ENCODE measurements at places on chromosomes 1 and 21.

GRCh38 chr1:54327386-54328065 lies 78.7 kb downstream of the SSBP3 start:
- no peak for DNase-seq

DNA sequence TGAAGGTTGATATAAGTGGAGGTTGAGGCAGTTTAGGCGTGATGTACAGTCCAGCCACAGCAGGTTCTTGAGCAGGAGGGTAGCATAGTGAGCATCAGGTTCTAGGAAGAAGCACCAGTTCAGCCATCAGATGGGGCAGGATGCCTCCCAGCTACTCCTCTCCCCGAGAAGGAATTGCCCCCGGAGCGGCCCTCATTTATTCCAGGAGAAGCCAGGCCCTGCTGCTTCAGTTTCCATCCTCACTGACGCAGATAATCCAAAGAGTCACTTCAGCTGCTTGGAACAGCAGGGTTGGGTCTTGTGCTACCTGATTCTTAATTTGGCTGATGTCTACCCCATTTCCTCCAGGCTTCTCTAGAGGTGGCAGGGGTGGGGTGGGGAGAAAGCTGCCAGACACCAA lies 54.7 kb downstream of the LACTBL1 start:
- no peak for DNase-seq

DNA sequence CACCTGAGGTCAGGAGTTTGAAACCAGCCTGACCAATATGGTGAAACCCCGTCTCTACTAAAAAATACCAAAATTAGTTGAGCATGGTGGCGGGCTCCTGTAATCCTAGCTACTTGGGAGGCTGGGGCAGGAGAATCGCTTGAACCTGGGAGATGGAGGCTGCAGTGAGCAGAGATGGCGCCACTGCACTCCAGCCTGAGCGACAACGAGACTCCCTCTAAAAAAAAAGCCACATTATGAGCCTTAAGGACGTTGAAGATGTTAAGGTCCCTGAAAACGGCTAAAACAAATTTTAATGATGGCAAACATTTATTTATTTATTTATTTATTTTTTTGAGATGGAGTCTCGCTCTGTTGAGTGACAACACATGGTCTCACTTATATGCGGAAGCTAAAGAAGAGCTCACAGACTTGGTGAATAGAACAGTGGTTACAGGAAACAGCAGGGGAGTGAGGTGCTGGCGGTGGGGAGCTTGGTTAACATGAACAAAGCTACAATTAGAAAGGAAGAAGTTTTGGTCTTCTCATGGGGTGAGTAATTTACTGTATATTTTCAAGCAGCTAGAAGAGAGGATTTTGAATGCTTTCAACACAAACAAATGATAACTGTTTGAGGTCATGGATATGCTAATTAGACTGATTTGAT lies 47.1 kb downstream of the TCP10L start:
- no peak for DNase-seq

- DNase-seq: no peak
Observed at GRCh38 chr1:74436078-74436477, 76.3 kb downstream of the LRRC53 start.

DNA sequence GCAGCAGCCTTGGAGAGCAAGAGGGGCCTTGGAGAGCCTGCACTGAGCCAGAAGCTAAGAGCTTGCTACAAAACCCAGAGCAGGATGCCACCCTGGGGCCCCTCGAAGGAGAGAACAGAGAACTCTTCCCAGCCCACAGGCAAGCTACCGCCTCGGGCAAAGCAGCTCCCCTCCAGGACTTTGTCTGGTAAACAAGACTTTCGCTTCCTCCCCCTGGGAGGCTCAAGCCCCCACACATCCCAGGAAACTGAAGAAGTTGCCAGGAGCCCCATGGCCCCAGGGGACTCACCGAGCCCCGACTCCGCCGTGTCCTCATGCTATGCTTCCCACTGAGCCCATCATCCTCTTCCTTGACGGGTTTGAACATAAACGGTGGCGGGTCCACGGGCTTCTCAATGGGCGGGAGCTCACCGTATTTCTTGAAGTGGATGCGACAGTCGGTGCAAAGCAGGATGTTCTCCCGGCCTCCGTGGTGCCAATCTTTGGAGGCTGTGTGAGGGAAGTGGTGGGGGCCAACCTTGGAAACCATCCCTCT lies 45.9 kb downstream of the SLC45A1 start:
- no peak for DNase-seq

GRCh38 chr1:228552596-228553176 lies 65.5 kb downstream of the RNF187 start:
- no peak for DNase-seq

- no peak for DNase-seq
Observed at GRCh38 chr1:221672239-221672645, 69.6 kb downstream of the DUSP10 start.

DNA sequence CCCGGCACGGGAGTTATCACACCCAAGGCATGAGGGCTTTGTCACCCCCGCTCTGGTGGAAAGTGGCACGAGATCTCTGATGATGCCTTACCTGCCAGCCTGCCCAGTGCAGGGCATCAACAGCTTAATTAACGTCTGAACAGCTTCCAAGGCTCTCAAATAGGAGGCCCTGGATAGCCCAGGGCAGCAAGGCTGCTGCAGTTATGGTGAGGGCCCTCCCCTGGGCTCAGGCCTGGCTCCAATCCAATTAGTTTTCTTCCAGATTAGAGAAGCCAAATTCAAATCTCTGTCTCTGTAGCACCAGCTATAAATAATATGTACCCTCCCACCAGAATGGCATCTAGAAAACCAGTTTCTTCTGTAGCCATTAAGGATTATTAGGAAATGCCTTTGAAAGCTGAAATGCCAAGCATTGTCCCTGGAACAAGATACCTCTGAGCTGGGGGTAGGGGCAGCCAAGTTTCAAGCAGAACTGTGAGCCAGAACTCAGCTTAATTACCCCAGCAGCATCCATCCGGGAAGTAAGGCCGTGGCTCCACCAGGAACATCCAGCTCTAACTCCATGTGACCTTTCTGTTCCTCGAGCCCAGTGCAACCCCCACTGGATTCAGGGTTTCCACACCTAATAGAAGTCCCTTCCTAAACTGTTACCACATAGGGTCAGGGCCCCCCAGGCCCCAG lies 12.5 kb downstream of the QSOX1 start:
- DNase-seq: no peak

DNA sequence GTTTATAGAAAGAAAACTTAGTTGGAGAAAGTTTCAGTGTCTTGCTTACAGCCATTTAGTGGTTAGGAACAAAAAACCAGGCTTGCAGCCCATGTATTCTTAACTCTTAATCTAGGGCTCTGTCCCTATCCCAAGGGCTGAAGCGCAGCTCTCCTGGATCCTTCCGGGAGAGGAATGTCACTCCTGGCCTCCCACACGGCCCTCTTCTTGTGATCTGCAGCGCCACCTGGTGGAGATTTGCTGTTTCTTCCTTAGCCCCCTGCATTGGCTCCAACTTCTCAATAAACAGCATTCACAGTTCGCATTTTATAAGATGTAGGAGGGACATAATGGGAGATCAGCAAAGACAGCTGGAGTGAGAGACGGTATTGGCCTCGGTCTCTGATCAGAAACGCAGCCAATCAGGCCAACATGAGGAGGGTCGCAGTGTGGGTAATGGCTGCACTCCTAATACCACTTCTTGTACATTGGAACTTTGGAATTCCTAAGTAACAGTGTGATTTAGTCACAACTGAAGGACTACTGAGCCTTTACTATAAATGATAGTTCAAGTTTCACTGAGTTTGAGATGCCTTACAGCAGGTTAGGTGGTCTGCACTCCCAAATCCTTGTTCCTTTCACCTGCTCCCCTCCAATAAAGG lies 283.4 kb downstream of the ASTN1 start:
- peak; percentile 78 for DNase-seq

- DNase-seq: no peak
Observed at GRCh38 chr1:116334868-116335635, 38.0 kb upstream of the ATP1A1 start.

DNA sequence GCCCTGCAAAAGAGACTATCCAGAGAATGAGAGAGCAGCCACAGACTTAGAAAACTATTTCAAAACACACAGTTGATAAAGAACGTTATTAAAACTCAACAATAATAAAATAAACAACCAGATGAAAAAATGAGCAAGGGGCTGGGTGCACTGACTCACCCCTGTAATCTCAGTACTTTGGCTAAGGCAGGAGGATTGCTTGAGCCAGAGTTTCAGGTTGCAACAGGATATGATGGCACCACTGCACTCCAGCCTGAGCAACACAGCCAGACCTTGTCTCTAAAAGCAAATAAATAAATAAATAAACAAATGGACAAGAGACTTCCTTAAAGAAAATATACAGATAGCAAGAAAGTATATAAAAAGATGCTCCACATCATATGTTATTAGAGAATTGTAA lies 144.6 kb downstream of the LRRIQ3 start:
- no peak for DNase-seq

DNA sequence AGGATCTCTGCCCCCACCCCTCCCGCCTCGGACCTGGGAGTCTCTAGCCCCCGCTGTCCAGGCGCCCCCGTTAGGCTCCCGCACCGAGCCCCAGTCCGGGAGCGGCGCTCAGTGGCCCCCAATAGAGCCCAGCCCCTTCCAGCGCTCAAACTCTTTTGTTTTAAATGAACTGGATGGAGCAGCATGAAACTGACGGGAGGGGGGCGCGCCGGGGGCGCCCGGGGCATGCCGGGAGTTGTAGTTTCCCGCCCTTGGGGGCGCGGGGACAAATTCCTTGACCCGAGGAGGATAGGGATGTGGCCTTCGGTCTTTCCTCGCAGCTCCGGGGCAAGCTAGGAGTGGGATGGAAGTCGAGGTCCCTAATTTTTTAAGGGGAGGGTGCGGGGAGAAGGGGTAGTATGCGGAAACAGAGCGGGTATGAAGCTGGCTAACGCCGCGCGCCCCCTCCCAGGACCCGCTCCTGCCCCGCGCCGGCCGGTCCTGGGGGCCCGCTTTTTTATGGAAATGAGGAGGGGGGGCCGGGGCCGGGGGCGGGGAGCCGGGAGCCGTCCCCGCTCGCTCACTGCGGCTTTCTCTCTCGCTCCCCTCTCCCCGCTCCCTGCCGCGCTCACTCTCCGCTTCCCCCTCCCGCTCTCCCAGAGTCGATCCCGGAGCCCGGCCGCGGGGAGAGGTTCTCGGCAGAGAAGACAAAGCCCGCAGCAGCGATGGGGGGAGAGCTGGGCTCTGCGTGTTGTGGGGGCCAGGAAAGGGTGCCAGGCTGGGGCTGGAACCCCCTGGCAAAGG lies at the start of gene MEX3A:
MEX3A (minus strand) TSS at position 157 of the 783 bp plus-strand sequence. CDS start 467 bp downstream, outside the sequence.
- peak; percentile 74 for DNase-seq

DNA sequence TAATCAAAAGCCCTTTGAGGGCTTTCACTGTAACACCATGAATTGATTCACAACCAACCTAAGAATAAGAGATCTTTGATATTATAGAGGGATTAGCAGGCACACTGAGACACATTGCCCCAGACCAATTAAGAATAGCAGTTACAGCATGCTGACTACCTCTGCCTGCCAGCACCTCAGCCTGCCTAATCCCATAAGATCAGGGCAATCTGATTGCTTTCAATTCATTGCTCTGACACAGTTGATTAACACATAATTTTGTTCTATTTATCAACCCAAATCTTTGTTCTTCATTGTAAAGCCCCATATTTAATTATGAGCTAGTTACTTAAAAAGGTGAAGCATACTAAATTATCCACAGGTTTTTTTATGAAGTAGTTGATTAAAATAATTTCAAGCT lies 548.8 kb upstream of the ZP4 start:
- no peak for DNase-seq

DNA sequence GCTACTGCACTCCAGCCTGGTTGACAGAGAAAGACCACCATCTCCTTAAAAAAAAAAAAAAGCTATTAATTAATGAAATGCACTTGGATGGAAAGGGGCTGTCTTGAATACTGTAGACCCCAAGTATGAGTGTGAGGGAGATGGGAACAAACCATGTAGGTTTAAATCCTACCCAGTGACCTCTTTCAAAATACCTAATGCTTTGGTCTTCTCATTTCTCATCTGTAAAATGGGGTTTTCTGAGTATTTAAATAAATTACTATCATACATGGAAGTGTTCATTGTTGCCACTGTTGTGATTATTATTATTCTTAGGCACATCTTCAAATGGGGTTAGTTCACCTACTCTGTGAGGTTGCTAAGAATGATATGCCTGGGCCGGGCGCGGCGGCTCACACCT lies 17.1 kb upstream of the FUCA1 start:
- no peak for DNase-seq

DNA sequence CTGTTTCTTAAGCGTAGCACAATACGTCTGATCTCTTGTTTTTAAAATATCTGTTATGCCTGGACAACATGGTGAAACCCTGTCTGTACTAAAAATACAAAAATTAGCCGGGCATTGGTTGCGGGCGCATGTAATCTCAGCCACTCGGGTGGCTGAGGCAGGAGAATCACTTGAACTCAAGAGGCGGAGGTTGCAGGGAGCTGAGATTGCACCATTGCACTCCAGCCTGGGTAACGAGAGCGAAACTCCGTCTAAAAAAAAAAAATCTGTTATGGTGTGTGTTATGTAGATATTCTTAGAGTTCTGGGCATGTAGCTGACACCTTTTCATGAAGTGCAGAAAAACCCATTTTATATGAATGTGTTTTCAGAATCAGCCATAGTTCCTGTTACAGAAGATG lies 38.2 kb downstream of the RABGAP1L start:
- no peak for DNase-seq

DNA sequence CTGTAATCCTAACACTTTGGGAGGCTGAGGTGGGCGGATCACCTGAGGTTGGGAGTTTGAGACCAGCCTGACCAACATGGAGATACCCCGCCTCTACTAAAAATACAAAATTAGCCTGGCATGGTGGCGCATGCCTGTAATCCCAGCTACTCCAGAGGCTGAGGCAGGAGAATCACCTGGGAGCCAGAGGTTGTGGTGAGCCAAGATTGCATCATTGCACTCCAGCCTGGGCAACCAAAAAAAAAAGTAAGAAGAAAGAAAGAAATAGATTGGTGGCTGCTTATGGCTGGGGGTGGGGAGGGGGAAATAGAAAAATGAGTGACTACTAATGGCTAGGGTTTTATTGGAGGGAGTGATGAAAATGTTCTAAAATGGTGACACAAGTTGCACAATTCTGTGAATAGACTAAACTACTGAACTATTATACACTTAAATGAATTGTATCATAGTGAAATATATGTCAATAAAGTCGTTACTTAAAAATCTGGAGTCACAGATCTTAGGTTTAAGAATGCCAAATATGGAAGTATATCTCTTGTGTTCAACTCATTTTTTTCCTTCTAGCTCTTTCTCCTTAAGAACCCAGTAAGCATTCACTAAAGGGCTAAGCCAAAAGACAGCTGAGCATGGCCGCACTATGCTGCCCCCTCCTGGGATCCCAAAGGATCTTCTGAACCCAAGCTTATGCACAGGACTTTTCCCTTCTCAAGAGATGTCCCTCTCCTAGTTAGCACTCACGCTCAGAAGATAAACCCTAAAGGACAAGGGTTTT lies 3.2 kb upstream of the NPL start:
- DNase-seq: peak; percentile 43

GRCh38 chr21:33266050-33266788 lies at the start of gene IL10RB:
TSS of gene IL10RB (plus strand) at chr21:33266367. CDS start at chr21:33266466, 99 bp downstream.
- peak; percentile 79 for DNase-seq

DNA sequence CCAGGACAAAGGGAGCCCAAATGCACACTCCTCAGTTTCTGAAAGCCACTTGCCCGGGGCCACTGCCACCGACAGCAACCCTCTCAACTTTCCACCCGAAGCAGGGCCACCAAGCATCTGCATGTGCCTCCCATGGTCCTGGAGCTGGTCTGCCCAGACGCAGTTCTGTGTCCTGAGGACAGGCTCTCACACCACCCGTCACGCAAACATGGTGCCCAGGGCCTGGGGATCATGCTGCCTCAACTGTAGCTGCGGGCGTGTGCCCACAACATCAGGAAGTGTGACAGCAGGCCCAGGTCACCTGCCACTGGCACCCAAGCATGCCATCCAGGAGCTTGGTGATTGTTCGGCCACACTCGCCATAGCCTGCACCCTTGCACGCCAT lies 14.4 kb downstream of the GBP1 start:
- no peak for DNase-seq

- no peak for DNase-seq
Observed at GRCh38 chr1:22132517-22133235, 10.2 kb downstream of the WNT4 start.
